Omental fat pad (tissue), 4 donors: ENCODE measurements at places on chromosomes 7 and 10. TPM values are rescaled to one million over a fixed set of nuclear protein-coding genes. Genes with fewer than 3 reads are reported as not detected.

- no peak for DNase-seq
Measured at GRCh38 chr10:101493249-101493648, 94.8 kb downstream of the POLL start.

- no peak for DNase-seq
Measured at GRCh38 chr7:1019789-1020610, 24.3 kb upstream of the GPR146 start.

DNA sequence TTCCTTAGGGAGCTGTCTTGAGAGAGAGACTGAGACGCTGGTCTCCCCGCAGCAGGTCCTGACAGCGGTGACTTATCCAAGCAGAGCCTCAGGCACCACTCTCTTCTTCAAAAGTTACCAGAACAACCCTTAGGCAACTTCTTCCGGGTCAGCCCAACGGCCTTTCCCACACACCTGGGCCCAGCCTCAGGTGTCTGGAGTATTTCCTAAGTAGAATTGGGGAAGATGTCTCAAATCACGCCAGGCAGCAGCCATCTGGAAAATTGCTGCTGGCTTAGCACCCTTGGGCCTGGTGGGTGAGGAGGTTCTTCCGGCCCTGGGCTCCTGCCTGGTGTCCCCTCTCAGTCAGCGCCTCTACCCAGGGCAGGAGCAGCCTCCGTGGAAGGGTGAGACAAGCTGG lies 80.4 kb upstream of the ANLN start:
- no peak for DNase-seq

EMX2 gene
- not detected for total RNA-seq

- no peak for DNase-seq
Measured at GRCh38 chr10:57624856-57625592, 642.7 kb downstream of the IPMK start.

VAX1 gene
- total RNA-seq: not detected

- no peak for DNase-seq
Measured at GRCh38 chr10:21315645-21316220, 209.7 kb downstream of the SKIDA1 start.

SYT15 gene
- total RNA-seq: 0.65 TPM

GRCh38 chr10:29317027-29317420 lies 28.2 kb downstream of the LYZL1 start:
- DNase-seq: no peak

DNA sequence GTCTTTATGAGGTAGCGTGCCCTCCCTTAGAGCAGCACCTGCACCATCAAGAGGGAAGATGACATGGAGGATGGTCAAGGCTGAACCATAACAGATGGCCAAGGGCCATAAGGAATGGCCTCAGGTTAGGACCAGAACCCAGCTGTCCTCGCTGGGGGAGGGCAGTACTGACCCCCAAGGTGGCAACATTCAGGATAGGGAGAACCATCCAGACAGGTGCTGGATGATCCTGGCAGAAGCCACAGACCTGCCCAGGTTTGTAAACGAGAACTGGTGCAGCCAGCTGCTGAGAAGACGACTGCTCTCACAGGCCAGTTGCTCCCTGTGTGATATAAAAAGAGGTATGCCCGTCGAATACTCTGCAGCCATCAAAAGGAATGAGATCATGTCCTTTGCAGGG lies 320.4 kb downstream of the GLRX3 start:
- DNase-seq: no peak

- DNase-seq: no peak
Measured at GRCh38 chr7:92778972-92779371, 57.4 kb downstream of the CDK6 start.

IRF5 gene
- 5.3 TPM for total RNA-seq

NEUROG3 gene
- 0.60 TPM for total RNA-seq

- DNase-seq: no peak
Measured at GRCh38 chr7:104933521-104933988, 80.5 kb upstream of the KMT2E start.

DNA sequence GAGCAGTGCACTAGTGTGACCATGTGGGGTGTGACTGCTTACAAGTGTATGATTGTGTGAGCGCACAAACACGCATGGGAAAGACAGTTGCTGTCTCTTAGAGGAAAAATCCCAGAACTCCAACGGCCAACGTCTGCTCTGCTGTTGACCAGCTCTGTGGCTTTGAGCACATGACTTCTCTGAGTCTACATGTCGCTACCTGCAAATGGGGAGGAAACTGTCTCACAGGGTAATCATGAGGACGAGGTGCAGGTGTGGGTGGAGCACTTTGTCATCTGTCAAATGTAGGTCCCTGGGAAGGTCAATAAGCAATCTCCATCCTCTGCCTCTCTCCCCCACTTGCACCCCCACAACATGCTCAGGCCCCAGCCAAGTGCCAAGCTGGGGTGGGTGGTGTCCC lies 31.2 kb upstream of the TLX1 start:
- no peak for DNase-seq
